CD4-positive, alpha-beta T cell treated with Interleukin-10 for 1 hour (primary cell): ENCODE measurements at places on chromosomes 3 and 15.

- DNase-seq, result no peak
Observed at GRCh38 chr15:69069996-69070395, 55.5 kb downstream of the NOX5 start.

DNA sequence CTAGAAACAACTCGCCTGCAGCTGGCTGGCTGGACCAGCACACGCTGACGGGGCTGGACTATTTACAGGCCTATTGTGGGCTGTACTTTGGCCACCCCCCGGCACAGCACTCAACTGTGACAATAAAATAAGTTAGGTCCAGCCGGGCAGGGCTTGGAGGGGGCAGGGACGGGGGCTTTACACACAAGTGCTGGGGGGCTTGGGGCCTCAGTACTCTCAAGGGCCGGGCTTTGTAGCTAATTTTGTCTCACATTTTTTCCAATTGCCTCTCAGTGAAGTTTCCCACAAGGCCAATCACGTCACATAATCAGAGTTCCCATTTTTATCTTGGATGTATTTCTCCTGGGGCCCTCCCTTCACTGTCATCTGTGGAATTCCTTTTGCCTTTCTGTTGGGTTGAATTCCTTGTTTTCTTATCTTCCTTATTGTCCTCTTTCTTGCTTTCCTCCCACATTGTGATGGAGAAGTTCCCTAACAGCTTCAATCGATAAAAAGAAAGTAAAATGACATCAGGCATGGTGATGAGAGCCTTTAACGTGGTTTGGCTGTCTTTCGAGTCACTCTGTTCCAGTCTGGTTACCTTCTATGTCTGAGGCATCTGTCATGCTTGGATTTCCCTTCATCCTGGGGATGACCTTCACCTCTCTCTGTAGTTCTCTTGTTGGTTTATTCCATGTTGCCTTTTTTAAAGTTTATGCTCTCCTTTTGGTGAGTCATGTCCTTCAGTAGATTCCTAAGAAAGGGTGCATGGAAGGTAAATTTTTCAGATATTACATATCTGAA is 44.1 kb upstream of the CMTM7 start:
- DNase-seq, result no peak

DNA sequence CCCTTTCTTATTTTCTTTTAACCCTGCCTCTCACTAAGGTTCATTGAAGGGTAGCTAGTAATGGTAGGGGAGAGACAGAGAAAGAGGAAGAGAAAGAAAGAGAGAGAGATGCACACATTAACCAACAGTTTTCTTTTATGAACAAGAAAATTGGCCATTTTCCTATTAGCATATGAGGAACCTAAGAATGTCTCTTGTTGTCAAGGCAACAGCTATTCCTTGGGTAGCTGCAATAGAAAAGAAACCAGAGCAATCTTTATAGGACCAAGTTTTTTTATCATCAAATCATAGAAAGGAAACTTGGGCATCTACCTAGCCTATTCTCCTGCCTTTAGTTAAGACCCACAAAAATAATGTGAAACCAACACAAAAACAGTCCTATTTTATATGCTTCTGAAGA is 15.0 kb upstream of the CCDC39 start:
- DNase-seq, result no peak

DNA sequence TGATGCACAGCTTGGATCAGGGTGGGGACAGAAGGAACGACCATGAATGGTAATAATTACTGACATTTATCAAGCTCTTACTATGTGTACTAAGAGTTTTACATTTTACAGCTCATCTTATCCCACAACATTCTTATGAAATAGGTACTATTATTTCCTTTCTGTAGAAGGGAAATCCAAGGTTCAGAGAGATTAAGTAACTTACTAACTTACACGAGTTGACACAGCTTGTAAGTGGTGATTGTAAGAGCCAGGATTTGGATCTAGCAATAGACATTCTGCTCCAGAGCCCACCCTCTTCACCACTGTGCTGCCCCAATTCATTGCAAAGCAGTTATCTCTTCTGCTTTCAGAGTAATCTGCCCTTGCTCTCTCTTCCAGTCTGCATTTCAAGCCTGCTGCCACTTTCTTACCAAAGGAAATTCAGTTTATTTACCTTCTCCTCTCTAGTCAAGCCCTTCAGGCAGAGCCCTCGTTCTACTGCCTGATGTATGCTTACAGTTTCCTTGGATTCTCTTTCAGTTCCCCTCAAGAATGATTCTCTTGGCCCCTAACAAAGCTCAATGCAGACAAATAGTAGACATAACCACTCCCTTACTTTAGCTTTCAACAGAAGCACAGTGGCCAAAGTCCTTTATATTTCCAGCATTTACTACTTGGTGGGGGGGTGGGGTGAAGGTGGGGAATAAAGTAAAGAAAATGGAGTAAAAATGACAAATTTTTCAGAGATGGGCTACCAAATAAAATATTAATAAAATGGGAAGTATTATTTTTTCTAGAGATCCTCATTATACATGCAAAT is 65.8 kb downstream of the ATP8B4 start:
- DNase-seq, result no peak

DNA sequence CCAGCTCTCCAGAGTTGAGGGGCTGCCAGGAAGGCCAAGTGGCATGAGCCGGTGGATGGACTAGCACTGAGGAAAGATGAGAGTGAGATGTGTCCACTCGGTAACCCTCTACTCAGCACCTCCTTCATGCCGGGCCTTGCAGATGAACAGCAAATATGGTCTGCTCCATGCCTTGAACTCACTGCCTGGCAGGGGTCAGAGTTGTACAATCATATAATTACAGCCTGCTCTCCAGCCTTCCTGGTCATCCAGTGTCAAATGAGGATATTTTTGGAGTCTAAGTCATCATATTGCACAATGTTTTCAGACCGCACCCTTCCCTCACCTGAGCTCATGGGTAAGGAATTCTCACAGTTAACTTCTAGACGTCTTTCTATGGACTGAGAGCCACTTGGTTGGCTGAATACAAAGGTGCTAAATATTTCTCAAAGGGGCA is 4.9 kb downstream of the MGLL start:
- DNase-seq, result no peak

- DNase-seq, result no peak
Observed at GRCh38 chr3:12590096-12590495, 33.2 kb downstream of the MKRN2 start.

DNA sequence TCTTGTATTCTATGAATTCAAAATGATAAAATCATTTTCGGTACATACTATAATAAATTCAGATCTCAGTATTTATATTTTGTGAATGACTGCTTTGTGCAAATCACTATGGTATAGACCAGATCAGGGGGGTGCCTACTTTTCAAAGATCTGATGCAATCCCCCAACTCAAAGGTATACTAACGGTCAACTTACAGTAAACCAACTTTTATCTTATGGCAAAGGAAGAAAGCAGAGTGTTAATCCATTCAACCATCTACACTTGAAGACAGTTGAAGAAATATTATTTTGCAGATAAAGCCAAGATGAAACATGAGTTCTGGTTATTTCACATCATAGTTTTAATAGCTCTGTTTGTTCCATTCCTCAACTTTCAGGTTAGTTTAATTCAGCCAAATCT is 197.1 kb downstream of the MEX3B start:
- DNase-seq, result no peak

DNA sequence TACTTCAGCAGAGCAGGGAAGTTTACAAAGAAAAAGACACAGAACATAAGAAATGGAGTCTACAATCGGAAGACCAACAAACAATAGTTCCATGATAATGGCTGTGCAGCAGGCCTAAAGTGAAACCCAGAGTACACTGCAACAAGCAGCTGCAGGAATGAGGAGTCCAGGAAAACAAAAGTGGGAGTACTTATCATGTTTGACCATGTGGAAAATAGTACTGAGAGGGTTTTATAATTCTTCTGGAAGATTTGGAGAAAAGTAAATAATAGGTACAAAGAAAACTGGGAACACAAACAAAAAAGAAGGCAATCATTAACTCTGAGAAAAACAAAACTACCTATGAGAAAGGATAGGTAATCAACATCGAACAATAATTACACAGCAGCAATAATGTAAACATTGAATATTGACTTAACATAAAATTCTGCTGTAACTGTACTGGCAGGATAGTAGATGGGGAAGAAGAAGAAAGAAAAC is 87.5 kb downstream of the NEK10 start:
- no peak for DNase-seq

DNA sequence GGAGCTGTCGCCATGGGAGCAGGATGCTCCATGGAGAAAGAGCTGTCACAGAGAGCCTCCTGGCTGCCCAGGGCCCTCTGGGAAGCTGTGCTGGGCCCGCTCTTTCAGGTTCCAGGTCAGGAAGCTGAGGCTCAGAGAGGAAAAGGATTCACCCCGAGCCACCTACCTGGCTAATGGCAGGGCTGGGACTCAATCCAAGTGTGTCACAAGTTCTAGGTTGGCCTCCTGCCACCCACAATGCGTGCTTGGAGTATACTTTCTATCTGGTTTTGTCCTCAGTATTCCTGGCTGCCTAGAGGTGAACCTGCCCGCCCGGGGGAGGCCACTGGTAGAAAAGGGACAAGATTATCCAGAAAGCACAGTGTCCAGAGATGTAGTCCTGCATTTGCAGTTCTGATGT is 23.6 kb downstream of the FAH start:
- no peak for DNase-seq

GRCh38 chr15:44207643-44208042 is 12.6 kb upstream of the FRMD5 start:
- no peak for DNase-seq

- no peak for DNase-seq
Observed at GRCh38 chr3:147222291-147222690, 184.1 kb downstream of the ZIC4 start.

DNA sequence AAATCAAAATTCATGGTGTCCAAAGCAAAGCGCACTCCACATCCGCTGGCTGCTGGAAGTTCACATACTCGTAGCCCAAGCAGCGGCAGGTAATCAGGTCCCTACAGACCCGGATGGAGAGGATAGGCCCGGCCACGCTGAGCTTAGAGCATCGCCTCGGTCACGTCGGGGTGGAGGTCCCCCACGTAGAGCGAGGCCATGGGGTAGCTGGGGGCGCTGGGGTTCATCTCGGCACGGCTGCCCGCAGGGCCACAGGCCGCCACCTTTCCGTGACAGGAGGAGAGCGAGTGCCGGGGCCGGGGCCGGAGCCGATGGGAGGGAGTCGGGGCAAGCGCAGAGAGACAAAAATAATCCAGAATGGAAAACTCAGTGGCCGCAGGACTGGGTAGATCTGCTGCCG is 16.1 kb upstream of the STRIT1 start:
- no peak for DNase-seq

GRCh38 chr15:43511012-43511885 is 6.2 kb upstream of the MAP1A start:
- DNase-seq, result peak; percentile 30

DNA sequence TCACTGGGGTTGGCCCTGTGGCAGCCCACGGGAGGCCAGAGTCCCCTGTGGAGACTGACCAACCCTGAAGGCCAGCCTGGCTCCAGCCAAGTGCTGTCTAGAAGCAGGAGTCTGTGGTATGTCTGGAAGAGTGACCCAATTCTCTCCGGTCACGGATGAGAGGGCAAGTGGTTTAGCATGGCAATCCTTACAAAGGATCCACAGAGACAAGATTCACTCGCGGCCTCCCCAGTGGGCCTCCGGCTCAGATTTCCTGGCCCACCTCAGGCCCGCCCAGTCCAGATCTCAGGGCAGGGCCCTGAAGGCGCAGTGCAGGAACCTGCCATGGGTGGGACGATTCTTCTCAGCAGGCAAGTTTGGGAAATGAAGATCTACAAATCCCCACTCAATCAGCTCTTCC is 5.0 kb upstream of the BCL2L10 start:
- DNase-seq, result no peak

DNA sequence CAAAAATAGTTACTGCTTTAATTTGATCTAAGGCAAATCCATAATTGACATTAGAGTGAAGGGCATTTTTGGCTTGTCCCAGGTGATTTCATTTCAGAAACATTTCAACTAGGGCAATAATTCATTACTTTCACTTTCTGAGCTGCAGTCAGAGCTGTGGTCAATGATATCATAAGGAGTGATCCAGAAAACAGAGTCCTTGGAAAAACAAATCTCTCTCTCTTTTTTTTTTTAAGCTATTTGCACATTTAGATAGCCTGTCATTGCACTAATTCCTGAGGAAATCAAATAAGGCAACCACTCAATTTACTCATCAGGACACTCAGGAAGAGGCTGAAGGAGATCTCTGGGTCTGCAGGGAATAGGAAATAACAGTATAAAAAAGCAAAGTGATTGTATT is 269.5 kb upstream of the LRRC3B start:
- no peak for DNase-seq

- no peak for DNase-seq
Observed at GRCh38 chr3:159726231-159726964, 262.2 kb upstream of the IL12A start.

GRCh38 chr15:40538976-40539375 is 25.9 kb downstream of the CCDC32 start:
- DNase-seq, result no peak

DNA sequence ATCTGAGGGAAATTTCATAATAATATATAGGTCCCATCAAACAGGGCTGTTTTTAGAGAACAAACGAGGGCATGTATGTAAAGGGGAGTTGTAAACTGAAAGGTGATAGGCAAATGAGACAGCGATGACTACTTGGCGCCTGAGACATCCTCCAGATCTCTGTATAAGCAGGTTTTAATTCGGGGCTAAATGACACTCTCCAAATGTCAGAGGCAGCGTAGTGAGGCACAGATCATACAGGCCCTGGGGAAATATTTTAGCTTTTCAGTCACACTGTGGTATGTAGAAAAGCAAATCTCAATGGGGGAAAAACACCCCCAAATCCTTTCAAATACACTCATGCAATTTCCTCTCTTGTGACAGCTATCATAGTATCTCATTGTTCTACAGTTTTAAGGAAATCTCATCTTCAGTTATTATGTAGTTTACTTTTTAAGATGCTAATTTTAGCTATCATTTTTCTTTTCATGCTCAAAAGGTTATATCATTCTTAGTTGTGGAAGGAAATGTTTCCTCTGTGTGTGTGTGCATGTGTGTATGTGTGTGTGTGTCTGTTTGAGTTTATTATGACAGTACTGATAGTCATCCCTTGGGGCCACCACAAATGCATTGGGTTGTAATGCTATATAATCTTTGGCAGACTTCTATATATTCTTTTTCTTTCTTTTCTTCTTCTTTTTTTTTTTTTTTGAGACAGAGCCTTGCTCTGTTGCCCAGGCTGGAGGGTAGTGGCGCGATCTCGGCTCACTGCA is 1.1 kb downstream of the TPRG1 start:
- DNase-seq, result no peak

DNA sequence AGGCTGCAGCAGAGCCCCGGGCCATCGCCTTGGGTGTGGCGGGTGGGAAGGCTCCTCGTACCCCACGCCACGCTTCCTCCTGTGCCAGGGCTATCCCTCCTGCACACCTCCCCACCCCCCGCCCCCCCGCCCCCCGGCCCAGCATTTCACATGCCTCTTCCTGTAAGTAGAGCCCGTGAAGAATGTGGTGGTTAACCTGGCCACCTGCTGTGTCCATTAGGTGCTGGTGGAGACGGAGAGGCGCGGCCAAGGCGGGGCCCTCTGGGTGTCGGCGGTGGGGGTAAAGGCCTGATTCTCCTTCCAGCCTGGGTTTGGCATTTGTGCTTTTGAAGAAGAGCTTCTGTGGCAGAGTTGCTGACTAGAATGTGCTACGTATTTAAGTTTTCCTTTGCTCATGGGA is 127.8 kb downstream of the CHDH start:
- no peak for DNase-seq

GRCh38 chr3:15023249-15023648 is 41.9 kb downstream of the MRPS25 start:
- no peak for DNase-seq

- no peak for DNase-seq
Observed at GRCh38 chr15:56286213-56286612, 42.5 kb upstream of the RFX7 start.

- no peak for DNase-seq
Observed at GRCh38 chr15:85112997-85113396, 131.3 kb downstream of the PDE8A start.

- no peak for DNase-seq
Observed at GRCh38 chr3:153277029-153277428, 115.0 kb downstream of the RAP2B start.
